ENCODE measurements at places on chromosomes 5 and 9. TPM values are rescaled to one million over a fixed set of nuclear protein-coding genes. Genes with fewer than 3 reads are reported as not detected.

The GABRA1 gene
- polyA plus RNA-seq: not detected

The MZB1 gene
- polyA plus RNA-seq: 0.67 TPM

The OR2V2 gene
- not detected for polyA plus RNA-seq

The SELENOP gene
- 32.2 TPM for polyA plus RNA-seq

The DCANP1 gene
- polyA plus RNA-seq: 0.04 TPM

Data from esophagus (tissue), 2 donors.